CD4-positive, alpha-beta T cell treated with Interleukin-17A for 1 hour (primary cell): ENCODE measurements at places on chromosomes 4 and X.

GRCh38 chr4:172134521-172134920 is 321.3 kb downstream of the GALNTL6 start:
- no peak for DNase-seq

DNA sequence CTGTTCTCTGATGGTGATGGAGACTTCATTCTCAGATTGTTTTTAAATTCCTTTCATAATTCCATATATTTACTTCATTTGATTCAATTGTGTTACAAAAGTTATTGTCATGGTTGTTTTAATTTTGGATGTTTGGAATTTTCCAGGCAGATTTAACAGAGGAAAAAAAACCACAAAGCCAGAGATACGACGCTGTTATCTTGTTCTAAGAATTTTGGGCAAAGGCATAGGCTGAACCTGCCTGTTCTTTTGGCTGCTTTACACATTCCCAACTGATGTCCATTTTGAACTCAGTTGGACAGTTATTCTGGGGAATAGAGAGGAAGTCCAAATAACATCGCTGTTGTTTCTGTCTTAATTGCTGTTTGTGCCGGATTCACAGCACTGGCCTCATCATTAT is 65.7 kb downstream of the LINC00632 start:
- DNase-seq: no peak

GRCh38 chr4:159551281-159551680 is 448.4 kb downstream of the RAPGEF2 start:
- no peak for DNase-seq

DNA sequence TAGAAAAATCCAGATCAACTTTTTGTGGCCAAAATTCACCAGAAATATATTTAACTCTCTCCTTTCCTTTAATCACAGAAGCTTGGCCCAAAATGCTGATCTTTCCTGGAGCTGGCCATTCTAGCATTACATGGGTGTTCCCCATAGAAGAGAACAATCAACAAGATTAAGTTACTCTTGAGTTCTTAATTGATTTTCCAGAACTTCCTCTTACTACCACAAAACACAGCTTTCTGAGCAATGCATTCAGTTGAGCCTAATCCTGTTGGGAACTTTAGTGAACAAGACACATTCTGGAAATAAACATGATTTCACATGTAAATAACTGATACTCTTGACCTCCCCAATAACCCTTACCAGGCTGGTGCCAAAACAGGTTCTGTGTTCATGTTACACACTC is 45.4 kb upstream of the STIM2 start:
- no peak for DNase-seq
